ENCODE measurements at places on chromosomes 4 and X. TPM values are rescaled to one million over a fixed set of nuclear protein-coding genes. Genes with fewer than 3 reads are reported as not detected.
A peak's percentile ranks its signal among the peaks of the same experiment; 100 is the strongest.

- no peak for DNase-seq
Observed at GRCh38 chr4:25799522-25799921, 63.3 kb downstream of the SEL1L3 start.

The FUNDC2 gene
- 34.0 TPM for total RNA-seq

GRCh38 chr4:103076747-103077347 lies at the start of gene SLC9B2:
SLC9B2 (minus strand) TSS chr4:103076761; CDS start chr4:103067550, 9,211 bp downstream.
- peak; percentile 9 for DNase-seq

DNA sequence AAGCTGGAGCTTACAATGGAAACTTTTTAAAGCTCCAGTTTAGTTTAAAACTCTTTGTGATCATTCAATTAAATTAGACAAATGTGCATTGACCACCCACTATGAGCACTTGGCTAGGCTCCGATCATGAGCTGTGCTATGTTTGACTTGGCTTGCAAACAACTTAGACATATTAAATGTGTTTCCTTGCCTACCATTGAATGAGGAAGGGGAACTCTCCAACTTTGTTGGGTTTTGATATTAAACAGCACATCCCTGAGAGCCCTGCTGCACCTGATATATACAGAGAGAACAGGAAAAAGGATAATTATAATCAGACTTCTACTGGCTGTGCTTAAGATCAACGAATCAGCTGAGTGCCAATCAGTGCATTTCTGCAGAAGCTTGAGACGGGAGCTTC lies 71.4 kb upstream of the ADGRL3 start:
- no peak for DNase-seq

The FGFR3 gene
- total RNA-seq = 0.67 TPM

The MAGEC2 gene
- not detected for total RNA-seq

The MAGIX gene
- total RNA-seq = 2.8 TPM

DNA sequence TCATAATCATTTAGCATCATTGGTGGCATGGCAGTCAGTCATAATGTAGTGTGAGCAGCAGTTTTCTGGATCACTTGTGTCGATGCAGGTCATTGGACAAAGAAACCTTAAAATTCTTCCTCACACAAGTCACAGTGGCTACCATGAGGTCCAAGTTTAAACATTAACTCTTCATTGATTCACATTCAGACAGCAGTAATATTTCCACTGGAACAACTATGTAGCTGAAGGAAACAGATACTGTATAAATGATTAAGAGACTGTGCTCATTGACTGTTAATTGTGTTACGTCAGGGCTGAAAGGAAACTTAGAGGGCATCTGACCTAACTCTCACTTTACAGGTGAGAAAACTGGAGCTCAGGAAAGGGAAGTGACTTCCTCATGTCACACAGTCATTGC lies 261.8 kb downstream of the KLHL13 start:
- no peak for DNase-seq

The PAGE2 gene
- not detected for total RNA-seq

The HS3ST1 gene
- total RNA-seq = 33.9 TPM

DNA sequence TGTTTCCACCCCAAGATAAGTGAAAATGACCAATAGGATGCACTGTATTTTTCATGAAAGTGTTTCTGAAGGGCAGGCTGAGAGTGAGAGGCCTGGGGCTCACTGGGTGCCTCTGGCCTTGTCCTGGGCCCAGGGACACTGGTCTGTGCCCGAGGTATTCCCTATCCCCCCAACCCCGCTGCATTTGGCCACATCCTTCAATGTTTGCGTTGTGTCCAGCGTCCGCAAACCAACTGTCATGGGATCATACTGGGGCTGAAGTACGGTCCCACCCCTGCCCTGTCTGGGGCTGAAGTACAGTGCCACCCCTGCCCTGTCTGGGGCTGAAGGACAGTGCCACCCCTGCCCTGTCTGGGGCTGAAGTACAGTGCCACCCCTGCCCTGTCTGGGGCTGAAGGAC lies 22.0 kb upstream of the MSANTD1 start:
- DNase-seq = no peak

The PABPC4L gene
- total RNA-seq = 1.8 TPM

DNA sequence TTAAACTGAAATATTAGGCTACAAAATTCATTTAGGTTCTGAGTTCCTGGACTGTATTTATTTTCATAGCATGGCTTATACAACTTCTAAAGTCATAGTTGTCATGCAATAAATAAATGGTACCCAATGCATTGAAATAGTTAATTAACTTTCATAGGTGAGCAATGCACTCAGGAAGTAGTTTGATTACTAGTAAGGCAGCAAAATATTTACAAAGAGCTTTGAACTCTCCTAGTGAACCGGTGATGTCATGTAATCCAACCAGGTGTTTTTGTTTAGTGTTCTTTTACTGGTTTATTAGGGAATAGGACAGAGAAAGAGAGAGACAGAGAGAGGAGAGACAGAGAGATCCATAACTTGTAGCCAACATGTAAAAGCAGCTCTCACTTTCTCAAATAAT lies 228.6 kb upstream of the CTSO start:
- no peak for DNase-seq

DNA sequence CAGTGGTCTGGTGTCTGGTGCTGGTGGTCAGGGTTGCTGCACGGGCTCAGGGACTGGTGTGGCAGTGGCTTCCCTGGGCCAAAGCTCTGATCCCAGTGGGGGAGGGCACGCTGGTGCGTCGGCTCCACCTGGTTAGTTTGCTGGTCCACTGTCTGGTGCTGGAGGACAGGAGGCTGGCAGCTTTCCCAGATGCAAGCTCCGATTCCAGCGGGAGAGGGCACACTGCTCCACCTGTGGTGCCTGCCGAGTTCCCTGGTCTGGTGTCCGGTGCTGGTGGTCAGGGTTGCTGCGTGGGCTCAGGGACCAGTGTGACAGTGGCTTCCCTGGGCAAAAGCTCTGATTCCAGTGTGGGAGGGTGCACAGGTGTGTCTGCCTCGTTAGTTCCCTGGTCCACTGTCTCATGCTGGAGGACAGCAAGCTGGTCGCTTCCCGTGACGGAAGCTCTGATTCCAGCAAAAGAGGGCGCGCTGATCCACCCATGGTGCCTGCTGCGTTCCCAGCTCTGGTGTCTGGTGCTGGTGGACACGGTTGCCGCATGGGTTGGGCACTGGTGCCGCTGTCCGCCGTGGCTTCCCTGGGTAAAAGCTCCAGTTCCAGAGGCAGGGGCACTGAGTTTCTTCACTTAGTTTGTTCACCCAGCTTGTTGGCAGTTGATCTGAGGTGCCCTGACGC lies 5.8 kb downstream of the VMA21 start:
- DNase-seq = no peak

GRCh38 chr4:163679189-163679588 lies 184.7 kb downstream of the TMA16 start:
- no peak for DNase-seq

GRCh38 chr4:6199422-6199921 lies 877 bp downstream of the JAKMIP1 start:
- peak; percentile 17 for DNase-seq

The AKAP14 gene
- not detected for total RNA-seq

DNA sequence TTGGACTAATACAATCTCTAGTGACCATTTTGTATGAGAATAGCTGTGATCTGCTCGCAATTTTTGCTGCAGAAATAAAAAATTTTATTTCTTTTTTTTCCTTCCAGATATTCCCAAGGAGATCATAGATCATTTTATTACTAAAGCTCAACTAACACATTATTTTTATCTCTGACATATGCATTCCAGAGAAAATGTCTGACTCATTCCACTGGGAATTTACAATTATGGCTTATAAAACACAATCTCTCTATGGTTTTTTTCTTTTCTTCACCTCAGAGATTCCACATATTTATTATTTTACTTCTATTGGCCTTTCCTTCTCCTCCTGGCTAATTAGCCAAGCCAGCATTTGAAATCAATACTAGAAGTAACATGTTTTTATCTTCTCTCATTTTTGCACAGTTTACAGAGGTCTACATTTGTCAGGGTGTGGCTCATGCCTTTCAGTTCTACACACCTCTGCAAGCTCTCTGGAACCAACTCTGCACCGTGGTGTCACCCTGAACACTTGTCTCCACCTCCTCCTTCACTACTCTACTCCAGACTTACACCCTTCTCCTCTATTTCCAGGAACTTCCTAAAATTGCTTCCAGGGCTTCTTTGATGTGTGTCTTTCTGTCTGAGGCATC lies 59.8 kb upstream of the GPM6A start:
- DNase-seq = no peak

- no peak for DNase-seq
Observed at GRCh38 chr4:111821342-111821741, 323.9 kb upstream of the FAM241A start.

The PPP1R2C gene
- not detected for total RNA-seq

- DNase-seq = peak; percentile 26
Observed at GRCh38 chr4:80097400-80098177, 24.6 kb upstream of the ANTXR2 start.

DNA sequence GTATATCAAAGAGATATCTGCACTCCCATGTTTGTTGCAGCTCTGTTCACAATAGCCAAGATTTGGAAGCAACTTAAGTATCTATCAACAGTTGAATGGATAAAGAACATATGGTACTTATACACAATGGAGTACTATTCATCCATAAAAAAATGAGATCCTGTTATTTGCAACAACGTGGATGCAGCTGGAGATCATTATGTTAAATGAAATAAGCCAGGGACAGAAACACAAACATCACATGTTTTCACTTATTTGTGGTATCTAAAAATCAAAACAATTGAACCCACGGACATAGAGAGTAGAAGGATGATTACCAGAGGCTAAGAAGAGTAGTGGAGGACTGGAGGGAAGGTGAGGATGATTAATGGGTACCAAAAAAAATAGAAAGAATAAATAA lies 14.2 kb downstream of the IQCM start:
- no peak for DNase-seq

GRCh38 chr4:58214376-58214775 lies 1104.2 kb upstream of the IGFBP7 start:
- DNase-seq = no peak

The TLR10 gene
- not detected for total RNA-seq

- no peak for DNase-seq
Observed at GRCh38 chr4:8311101-8312068, 41.8 kb downstream of the HTRA3 start.

The HTN3 gene
- total RNA-seq = not detected

The GAGE12H gene
- not detected for total RNA-seq

GRCh38 chrX:119041175-119041574 lies 31.6 kb upstream of the CT47C1 start:
- DNase-seq = peak; percentile 26

- peak; percentile 25 for DNase-seq
Observed at GRCh38 chr4:38174801-38175200, 214.6 kb downstream of the PTTG2 start.

The AVPR2 gene
- total RNA-seq = not detected

The ETDA gene
- total RNA-seq = not detected

GRCh38 chr4:3074846-3075651 lies 568 bp downstream of the HTT start:
- DNase-seq = peak; percentile 65

DNA sequence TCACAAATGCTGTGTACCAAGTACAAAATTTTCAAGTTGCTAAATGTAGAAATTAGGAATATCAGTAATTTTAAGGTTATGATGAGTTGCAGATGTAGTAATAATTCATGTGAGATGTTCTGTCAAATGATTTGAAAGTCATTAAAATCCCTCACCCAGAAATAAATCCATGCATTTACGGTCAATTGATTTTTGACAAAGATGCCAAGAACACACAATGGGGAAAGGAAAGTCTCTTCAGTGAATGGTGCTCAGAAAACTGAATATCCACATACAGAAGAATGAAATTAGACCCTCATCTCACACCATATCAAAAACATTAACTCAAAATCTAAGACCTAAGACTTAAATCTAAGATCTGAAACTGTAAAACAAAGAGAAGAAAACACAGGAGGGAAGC lies 12.9 kb upstream of the BMPR1B start:
- no peak for DNase-seq

DNA sequence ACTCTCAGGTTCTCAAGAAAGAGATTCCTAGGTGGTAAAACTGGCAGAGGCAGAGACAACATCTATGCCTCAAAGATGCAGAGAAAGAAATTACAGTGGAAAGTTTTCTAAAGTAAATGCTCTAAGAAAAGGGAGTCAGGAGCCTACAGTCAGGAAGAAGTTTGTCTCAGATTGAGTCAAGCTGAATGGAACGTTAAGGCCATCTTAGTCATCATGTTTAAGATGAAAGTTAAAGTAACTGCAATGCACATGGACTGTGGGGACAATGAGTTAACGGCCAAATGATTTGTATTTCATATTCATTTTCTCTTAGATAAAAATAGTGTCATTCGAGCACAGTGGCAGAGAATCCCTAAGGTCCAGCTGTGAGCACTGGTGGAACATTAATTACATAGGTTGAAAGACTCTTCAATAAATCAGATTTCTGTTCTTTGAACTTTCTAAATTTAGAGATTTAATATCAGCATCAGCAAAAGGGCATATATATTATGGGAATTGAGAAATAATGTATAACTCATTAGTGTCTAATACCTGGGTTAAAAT lies 384.6 kb downstream of the DTHD1 start:
- DNase-seq = no peak

Measured in mammary epithelial cell (primary cell).